ENCODE measurements at places on chromosomes 11 and 22. TPM values are rescaled to one million over a fixed set of nuclear protein-coding genes. Genes with fewer than 3 reads are reported as not detected.

PTGDR2 gene
- 0.07 TPM for polyA plus RNA-seq

IL17REL gene
- polyA plus RNA-seq = 0.06 TPM

KCTD14 gene
- 2.7 TPM for polyA plus RNA-seq

SLC22A25 gene
- not detected for polyA plus RNA-seq

SEPTIN5 gene
- 10.8 TPM for polyA plus RNA-seq

ZNHIT2 gene
- 12.4 TPM for polyA plus RNA-seq

FAM180B gene
- 0.07 TPM for polyA plus RNA-seq

CALCB gene
- not detected for polyA plus RNA-seq

POTEH gene
- not detected for polyA plus RNA-seq

BSCL2 gene
- polyA plus RNA-seq = 72.4 TPM

GRCh38 chr11:35608502-35608901 is 9.8 kb upstream of the FJX1 start:
- no peak for DNase-seq

- DNase-seq = no peak
These were observed 520.2 kb downstream of the METTL15 start for GRCh38 chr11:28628412-28628811.

DNA sequence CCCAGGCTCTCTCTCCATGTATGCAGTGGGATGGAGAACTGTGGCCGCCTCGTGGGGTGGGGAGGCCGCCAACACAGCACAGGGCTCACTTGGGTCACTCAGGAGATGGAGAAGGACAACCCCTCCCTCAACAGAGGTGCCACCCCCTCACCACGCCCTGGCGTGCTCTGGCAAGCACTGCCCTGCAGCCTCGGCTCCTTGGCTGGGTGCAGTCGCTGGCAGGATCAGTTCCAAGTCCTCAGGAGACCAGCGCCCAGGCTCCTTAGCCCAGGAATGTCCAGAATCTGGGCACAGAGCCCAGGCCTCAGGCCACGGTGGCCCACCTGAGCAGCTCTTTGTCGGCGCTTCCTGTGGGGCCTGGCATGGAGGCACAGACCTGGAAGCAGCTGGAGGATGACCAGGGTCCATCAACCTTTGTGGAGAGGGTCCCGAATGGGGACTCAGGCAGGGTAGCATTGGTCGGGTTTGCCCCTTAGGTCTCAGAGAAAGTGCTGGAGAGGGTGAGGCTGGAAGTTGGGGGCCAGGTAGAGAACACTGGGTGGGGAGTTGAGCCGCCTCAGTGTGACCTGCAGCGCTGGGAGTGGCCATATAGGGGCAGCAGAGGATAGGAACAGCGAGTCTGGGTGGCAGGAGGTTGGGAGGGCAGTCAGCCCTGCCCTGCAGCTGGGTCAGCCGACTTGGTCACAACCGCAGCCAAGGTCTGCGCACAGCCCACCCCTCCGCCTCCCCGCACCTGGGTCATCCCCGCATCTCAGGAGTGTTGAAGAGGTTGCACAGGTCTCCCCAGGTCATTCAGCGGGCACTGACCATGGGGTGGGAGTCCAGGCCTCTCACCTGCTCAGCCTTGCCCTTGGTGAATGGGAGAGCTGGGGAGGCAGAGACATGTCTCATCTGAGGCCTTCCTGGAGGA is 8.2 kb downstream of the SUSD2 start:
- peak; percentile 84 for DNase-seq

DNA sequence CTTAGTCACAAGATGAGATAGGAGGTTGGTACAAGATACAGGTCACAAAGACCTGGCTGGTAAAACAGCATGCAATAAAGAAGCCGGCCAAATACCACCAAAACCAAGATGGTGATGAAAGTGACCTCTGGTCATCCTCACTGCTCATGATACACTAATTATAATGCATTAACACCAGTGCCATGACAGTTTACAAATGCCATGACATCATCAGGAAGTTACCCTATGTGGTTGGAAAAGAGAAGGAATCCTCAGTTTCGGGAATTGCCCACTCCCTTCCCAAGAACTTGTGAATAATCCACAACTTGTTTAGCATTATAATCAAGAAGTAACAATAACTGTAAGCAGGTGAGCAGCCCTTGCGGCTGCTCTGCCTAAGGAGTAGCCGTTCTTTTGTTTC is 408.5 kb upstream of the RAG2 start:
- no peak for DNase-seq

GRCh38 chr11:100930185-100930778 is 199.3 kb downstream of the PGR start:
- DNase-seq = peak; percentile 25

DNA sequence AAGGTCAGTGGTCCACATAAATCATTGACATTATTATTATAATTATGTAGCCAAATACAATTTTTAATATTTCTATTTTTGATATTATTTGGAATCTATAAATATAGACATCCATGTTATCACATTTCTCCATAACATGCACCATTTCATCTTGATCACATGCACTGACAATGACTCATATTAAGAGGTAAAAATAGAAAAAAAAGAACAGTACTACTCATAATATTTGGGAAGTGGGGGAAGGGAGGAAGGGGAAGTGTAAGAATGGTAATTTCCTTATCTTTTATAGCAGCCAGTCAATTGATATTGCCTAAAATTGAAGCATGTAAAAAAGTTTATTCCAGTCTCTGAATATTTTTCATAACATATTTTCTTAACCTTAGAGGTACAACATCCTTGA is 72.3 kb downstream of the ADM start:
- DNase-seq = no peak

GRCh38 chr11:70895366-70895670 is 357.1 kb downstream of the SHANK2 start:
- no peak for DNase-seq

DNA sequence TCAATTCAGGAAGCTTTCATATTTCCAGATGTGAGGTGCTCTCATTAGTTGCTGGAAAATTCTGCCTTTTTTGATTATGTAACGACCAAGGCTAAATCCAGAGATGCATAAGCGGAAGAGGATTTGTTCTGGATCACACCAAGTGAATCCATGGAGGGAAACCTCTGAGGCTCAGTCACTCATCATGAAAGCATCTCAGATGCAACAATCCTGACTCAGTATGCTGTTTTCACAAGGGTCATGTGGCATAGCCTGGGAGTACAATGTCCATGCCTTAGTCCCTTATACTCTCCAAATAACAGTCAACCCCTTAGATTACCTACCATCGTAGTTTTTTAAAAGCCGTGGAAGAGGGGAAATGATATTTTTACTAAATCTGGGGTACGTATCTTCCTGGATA is 445.6 kb downstream of the NTM start:
- no peak for DNase-seq

GRCh38 chr11:127345819-127346459 is 345.4 kb upstream of the KIRREL3 start:
- DNase-seq = peak; percentile 25

GRCh38 chr11:68839911-68840641 is 1.6 kb downstream of the CPT1A start:
- no peak for DNase-seq

GRCh38 chr11:123305601-123306375 is 110.7 kb upstream of the CLMP start:
- DNase-seq = no peak

DNA sequence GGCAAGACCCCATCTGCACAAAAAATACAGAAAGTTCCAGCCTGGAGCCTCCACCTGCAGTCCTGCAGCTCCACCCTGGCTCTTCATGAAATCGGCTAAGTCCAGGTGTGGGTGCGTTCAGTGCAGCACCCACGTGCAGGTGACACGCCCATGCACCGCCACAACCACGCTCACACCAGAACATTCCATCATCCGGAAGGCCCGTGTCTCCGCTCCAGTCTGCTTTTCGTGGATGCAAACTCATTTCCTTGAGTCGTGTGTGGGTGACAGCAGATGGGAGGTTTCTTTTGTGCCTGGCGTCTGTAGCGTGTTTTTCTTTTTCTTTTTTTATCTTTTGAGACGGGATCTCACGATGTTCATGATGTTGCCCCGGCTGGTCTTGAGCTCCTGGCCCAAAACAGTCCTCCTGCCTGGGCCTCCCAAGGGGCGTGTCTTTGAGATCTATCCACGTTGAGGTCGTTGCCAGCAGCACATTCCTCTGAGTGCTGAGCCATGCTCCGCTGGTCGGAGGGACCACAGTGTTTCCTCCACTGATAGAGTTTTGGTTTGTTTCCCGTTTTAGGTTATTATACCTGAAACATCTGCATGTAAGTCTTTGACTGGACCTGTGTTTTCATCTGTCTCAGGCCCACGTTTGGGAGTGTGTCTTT is 7.2 kb downstream of the PTDSS2 start:
- DNase-seq = no peak

GRCh38 chr22:29194184-29194583 is 11.5 kb upstream of the EMID1 start:
- no peak for DNase-seq

GRCh38 chr22:50174382-50175190 is 4.1 kb downstream of the PANX2 start:
- no peak for DNase-seq

DNA sequence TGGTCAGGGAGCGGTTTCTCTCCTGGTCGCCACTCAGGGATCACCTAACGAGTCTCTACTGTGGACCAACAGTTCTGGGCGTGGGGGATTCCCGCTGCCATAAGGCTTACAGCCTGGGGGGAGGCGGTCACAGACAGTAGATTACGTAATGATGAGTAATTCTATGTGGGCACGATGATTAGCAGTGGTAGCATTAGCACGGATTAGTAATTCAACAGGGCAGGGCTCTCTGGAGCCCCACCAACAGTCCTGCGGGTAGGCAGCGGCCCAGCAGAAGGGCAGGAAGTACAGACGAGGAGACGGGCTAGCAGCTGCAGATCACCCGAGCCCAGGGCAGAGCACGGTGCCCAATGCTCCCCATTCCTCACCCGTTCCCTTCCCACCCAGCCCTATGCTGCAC is 3.6 kb downstream of the SHISAL1 start:
- DNase-seq = peak; percentile 41

- DNase-seq = no peak
These were observed 648 bp downstream of the KCNJ11 start for GRCh38 chr11:17387811-17388210.

- no peak for DNase-seq
These were observed 44.3 kb downstream of the BLID start for GRCh38 chr11:122071709-122072202.

DNA sequence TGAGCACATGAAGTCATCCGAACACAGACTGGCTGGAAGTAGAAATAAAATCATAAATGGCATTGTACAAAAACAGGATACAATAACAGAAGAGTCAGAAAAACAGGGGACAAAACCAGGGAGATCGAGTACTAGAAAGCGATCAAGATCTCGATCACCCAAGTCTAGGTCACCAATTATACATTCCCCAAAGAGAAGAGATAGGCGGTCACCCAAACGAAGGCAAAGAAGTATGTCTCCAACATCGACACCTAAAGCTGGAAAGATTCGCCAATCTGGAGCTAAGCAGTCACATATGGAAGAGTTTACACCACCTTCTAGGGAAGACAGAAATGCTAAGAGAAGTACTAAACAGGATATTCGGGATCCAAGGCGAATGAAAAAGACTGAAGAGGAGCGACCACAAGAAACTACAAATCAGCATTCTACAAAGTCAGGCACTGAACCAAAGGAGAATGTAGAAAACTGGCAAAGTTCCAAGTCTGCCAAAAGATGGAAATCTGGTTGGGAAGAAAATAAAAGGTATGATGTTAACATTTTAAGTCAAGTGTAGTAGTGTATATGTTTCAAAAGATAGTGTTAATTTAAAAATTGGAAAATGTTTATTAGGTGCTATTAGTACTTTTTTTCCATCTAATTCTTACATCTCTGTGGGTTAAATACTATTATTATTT is 9.4 kb downstream of the PCF11 start:
- DNase-seq = no peak

DNA sequence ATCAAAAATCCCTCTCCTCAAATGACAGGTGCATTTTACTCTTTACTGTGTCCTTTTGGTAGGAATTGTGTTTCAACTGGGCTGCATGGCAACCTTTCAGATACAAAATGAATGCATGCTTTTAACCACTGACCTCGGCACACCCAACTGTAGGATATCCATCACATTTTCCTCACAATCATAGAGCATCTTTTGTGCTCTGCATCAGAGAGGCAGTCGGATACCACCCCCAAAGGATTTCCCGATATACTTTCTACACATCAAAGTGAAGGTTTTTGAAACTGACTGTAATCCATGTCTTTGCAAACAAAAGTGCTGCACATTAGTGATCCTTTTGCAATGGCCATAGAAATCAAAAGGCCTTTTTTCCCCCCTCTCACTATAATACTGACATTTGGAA is 9.1 kb downstream of the ME3 start:
- DNase-seq = no peak

- DNase-seq = no peak
These were observed 62.1 kb upstream of the LMO1 start for GRCh38 chr11:8325591-8326304.

DNA sequence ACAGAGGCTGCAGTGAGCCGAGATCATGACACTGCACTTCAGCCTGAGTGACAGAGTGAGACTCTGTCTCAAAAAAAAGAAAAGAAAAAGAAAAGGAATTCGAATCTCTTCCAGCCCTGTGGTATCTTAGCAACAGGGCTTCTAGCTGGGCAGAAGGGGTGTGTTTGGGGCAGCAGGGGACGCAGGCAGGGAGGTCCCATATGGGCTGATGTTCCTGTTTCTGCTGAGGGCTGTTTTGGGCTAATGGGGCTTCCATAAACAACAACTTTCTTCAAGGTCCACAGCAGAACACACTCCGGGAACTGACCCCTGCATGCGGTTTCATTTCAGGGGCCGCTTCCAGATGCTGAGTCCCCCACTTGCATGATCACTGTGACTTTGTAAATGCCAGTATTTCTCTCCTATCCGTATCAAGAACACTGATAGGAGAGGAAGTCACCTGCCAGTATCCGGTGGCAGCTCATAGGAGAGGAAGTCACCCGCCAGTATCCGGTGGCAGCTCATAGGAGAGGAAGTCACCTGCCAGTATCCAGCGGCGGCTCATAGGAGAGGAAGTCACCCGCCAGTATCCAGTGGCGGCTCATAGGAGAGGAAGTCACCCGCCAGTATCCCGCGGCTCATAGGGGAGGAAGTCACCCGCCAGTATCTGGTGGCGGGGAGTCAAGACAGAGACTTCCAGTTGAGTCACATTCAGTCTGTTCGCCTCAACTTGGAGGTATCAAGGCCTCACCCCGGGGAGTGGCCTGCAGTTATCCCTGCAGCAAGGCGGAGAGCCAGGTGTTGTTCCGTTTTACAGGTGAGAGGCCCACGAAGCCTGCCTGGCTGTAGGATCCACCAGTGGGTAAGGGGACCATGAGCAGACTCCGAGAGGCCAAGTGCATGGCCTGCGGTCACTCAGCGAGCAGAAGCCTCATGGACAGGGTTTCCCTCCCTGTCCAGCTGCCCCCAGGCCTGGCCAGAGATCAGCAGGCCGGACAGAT is 8.3 kb upstream of the FGF19 start:
- DNase-seq = no peak

GRCh38 chr11:76885390-76886097 is 24.8 kb downstream of the ACER3 start:
- no peak for DNase-seq

Measured in A549 (cell line).